Stimulated activated CD4-positive, alpha-beta T cell treated with anti-CD3 and anti-CD28 coated beads, Interleukin-12 subunit alpha, Interleukin-12 subunit beta, amount 100 ng/mL, for 24 hours (primary cell): ENCODE measurements at places on chromosomes 11 and 22.

- DNase-seq = no peak
Observed at GRCh38 chr22:33706100-33706499, 214.2 kb downstream of the LARGE1 start.

- DNase-seq = no peak
Observed at GRCh38 chr22:49776891-49777290, 50.8 kb downstream of the BRD1 start.

DNA sequence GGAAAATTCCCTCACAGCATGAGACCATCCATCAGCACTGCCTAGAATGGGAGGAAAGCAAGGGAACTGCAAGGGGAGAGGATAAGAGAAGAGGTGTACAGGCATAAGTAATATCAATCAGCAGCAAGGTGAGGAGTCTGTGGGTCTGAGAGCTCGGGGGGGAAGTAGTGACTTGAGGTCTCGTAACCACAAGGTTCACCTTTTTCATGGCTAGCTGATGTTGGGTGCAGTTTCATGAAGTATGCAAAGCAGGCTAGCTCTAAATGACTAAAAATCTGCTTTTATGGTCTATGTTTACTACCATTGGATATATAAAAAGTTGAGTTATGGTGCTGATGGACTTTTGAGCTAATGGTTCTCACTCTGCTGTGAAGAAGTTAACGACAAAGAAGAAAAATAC is 35.8 kb downstream of the OR4C6 start:
- no peak for DNase-seq

GRCh38 chr22:19517919-19518611 is 6.1 kb downstream of the CLDN5 start:
- DNase-seq = no peak

DNA sequence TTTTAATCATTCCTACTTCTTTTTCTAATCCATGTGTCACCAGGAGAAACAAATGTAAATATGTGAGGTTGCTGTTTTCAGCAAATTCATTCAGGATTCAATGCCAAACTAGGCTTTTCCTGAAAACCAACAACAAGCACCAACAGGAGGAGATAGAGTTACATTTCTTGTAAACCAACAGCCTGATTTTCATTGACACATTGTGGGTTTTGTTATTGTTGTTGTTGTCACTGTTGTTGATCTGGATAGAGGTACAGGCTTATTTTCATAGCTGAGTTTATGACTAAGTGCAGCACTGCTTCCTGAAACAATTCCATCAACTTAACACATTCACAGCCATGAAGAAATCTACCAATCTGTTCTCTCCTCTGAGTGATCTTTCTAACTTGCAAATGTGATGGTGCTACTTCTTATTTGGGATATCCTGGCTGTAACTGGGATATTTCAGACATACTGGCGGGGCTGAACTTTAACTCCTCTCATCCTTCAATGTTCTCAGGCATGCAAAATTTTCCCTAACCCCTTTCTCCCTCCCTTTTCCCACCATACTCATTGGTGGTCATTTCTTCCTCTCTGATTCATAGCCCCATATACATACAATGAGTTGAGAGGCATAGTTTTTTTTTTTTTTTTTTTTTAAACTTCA is 65.5 kb downstream of the ME3 start:
- DNase-seq = no peak

DNA sequence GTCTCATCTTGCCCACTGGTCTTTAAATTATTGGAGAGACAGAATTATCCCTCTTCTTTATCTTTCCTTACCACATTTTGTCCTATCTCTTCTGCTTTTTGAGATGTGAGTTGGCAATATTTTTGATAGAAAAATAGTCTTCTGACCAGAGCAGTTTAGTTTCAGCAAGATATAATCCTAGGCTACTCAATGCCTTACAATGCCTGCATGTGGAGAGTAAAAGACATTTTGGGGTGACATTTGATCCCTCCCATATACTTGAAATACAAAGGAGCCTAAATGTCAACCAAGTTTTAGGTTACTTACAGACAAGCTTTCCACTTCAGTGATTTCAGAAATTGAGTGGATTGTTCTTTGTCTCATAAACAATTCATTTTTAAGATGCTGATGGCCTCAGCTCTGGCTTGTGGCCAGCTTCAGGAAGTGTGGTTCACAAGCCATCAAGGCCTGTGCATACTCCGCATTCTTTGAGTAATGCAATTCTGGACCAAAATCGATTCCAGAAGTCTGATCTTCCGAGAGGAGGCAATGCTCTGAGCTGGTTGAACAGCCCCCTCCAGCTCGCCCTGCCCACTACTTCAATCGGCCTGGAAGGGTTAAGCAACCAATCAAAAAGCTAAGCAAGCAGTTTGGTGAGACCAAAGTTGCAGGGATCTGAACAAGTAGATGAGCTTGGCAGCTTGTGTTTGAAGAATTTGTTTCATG is 274.4 kb downstream of the BLID start:
- no peak for DNase-seq

DNA sequence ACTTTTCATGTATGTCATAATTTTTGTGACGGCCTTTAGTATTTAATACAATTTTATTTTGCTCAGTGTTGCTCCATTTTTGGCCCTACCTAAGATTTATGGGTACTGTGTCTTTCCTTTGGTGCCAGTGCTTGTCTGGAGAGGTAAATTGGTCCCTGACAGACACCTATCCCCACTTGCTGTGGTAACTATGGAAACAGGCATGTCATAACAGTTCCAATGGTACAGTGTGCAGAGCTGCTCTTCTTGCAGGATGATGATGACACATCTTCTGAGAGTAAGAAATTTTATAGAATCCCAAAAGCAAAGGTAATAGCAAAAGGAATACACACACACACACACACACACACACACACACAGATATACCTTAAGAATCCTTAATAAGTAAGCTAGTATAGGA is 118.5 kb downstream of the ELP4 start:
- DNase-seq = no peak

DNA sequence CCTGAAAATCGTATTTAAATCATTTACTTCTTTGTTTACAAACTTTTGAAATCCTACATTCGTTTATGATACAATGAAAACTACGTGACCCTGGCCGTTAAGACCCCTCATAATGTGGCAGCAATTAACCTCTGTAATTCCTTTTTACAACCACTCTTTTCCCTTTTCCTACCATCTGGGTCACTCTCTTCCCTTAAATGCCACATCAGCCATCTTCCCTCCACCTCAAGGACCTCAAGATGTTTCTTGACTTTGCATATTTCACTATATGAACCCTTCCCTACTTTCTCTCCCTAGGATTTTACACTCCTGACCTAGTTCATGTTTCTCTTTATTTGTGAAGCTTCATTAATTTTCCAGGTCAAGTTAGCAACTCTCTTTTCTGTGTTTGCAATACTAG is 26.8 kb downstream of the OR2AG2 start:
- DNase-seq = no peak

DNA sequence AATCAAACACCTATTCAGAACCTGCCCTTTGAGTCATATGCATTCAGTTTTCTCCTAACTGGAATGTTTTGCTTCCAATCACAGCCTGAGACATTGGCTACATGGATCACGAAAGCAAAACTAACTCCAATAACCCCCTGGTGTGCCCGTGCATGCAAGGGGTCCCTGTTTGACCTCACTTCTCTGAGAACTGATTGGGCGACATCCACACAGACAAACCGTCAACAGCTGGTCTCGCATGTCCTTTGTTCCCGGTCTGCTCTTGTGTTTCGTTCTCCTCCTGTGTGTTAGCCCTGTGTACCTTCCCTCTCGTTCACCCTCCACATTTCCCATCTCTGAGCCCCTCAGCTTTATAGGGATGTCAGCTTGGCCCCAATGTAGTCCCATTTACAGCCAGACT is 67.2 kb upstream of the TTC12 start:
- no peak for DNase-seq

DNA sequence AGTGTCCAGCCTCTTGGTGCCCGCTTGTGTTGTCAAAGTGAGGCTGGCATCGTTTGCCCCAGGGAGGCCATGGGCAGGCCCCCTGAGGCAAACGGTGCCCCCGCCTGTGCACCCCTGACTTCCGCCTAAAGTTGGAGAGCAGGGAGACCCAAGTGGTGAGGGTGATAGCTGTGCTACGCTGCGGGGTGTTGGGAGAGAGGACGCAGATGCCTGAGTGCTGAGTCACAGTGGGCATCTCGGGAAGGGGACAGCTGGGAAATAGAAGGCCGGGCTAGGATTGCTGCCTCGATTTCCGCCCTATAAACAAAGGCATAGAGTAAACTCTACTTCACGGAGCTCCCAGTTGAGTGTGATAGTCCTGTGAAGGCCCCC is 5.8 kb downstream of the GRIK4 start:
- no peak for DNase-seq
